ENCODE measurements at places on chromosomes 16 and 17. TPM values are rescaled to one million over a fixed set of nuclear protein-coding genes. Genes with fewer than 3 reads are reported as not detected.

Gene SOX9
- total RNA-seq, result 104 TPM

- DNase-seq, result peak; percentile 85
- no peaks in the 10 kb centered on the region for H3K27me3 ChIP-seq
- H3K4me3 ChIP-seq, result no peak overlapping the region
- H3K36me3 ChIP-seq, result no peaks in the 10 kb centered on the region
- H3K4me1 ChIP-seq, result peaks cover 17% of the 10 kb centered on the region
These were observed 29.7 kb downstream of the GSE1 start for GRCh38 chr16:85642762-85643358.

DNA sequence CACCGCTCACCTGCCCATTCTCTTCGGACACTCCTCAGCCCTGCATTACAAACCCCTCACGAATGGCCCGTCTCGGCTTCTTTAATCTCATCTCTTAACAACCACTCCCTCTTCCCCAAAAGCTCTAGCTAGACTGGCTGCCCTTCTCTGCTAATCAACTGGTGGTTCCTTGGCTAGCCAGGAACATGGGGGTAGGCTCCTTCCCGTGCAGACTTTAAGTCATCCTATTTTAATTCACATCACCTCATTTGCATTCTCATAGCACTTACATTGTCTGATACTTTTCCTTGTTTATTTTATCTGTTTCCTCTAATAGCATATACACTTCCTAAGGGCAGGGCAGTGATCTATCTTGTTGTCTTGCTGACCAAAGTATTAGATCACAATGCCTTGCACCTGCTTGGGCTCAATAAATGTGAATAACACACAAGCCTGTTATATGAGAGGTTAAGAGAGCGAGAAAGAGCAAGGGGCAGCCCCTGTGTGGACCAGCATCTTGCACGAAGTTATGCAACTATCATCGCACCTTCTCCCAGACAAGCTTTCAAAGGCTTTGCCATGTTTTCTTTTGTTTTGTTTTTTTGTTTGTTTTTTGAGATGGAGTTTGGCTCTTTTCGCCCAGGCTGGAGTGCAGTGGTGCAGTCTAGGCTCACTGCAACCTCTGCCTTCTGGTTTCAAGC is 9.8 kb downstream of the TP53 start:
- H3K27ac ChIP-seq, result no peak overlapping the region
- H3K4me1 ChIP-seq, result no peaks in the 10 kb centered on the region
- H3K27me3 ChIP-seq, result no peaks in the 10 kb centered on the region
- no peak overlapping the region for H3K4me3 ChIP-seq
- DNase-seq, result no peak

DNA sequence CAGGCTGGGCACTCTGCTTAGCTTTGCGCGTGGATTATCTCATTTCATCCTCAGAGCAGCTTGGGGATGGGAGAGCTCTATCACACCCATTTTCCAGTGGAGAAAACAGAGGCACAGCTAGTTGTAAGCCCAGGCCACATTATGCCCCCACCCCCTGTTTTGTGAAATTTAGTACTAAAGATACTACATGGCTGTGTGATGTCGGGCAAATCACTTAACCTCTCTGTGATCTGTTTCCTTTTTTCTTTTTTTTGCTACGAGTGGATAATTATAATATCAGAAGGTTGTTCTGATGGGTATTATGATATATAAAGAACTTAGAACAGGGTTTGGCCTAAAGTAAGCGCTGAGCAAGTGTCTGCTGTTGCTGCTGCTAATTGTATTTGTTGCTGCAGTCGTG is 41.6 kb downstream of the ABAT start:
- no peak for DNase-seq
- no peaks in the 10 kb centered on the region for H3K27me3 ChIP-seq
- no peaks in the 10 kb centered on the region for H3K36me3 ChIP-seq
- peak overlapping the region; percentile 100 for H3K27ac ChIP-seq
- no peak overlapping the region for H3K4me3 ChIP-seq
- H3K4me1 ChIP-seq, result peaks cover 70% of the 10 kb centered on the region

Gene TM4SF5
- not detected for total RNA-seq

Gene UTS2R
- total RNA-seq, result 8.3 TPM

DNA sequence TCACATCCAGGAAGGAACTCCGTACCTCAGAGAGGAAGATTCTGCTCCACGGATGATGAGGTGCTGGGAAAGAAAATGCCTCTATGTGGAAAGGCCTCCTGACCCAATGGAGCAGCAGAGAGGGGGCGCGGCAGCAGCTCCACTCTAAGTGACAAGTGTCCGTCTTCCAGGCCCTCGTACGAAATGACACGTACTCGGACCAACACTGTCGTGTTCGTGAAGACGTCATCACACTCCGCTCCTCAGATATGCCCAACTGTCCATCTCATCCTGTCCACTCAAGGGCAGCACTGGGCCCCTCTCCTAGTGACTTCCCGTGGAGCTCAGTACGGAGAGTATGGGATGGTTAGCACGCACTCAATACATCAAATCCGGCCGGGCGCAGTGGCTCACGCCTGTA is 32.2 kb downstream of the MRM3 start:
- DNase-seq, result no peak
- H3K27ac ChIP-seq, result no peak overlapping the region
- no peaks in the 10 kb centered on the region for H3K4me1 ChIP-seq

Gene SPATA22
- total RNA-seq, result 1.8 TPM

DNA sequence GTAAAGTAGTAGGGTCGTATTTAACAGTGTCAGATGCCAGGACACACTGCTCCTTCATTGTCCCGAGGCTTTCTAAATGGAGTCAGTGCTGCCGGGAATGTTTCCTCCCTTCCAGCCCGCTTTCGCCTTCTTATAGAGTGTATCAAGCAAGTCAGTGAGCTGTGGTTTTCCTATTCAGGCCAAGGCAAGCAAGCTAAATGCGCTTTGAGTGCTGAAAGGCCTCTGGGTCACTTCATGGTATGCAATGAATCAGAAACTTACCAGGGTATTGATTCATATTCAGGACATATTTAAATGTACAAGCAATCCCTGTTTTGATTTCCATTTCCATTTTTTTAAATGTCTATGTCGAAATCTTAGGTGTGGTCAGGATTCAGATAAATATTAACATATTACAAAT is 327.9 kb upstream of the SOX9 start:
- no peaks in the 10 kb centered on the region for H3K4me1 ChIP-seq
- no peak overlapping the region for H3K4me3 ChIP-seq
- no peaks in the 10 kb centered on the region for H3K36me3 ChIP-seq
- no peak for DNase-seq
- H3K27me3 ChIP-seq, result no peaks in the 10 kb centered on the region

GRCh38 chr17:1399679-1400512 is at the start of gene YWHAE:
YWHAE (minus strand) TSS chr17:1400222; CDS start chr17:1400110, 112 bp downstream.
- peak; percentile 94 for DNase-seq
- peak within 1 kb of the TSS; percentile 95 for H3K27ac ChIP-seq
- H3K4me1 ChIP-seq, result no peaks in the 10 kb centered on the region
- peaks cover 17% of the 10 kb centered on the region for H3K36me3 ChIP-seq

Gene C17orf58
- total RNA-seq, result 11.3 TPM

Gene ZG16B
- not detected for total RNA-seq

Measured in SJCRH30 (cell line).